ENCODE measurements at places on chromosomes 12 and 14. TPM values are rescaled to one million over a fixed set of nuclear protein-coding genes. Genes with fewer than 3 reads are reported as not detected.

DNA sequence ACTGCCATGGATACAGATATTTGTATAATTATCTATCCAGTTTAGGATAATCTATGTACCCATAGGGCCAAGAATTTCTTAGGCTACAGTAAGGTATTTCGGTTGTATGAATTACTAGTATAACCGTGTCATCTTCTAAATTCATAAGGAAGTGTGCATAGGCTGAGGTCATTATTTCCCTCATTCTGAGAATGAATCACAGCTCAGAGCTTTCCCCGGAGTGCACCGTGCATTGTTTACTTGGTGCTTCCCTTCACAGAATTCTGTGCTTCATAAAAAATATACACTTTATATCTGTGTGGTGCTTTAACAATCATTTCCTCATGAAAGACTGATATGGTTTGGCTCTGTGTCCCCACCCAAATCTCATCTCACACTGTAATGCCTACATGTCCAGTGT, 514.1 kb downstream of the ETNK1 start:
- H3K27ac ChIP-seq: no peak overlapping the region
- no peaks in the 10 kb centered on the region for H3K4me1 ChIP-seq
- no peak overlapping the region for H3K4me3 ChIP-seq

GRCh38 chr14:86604561-86604960, 1074.6 kb downstream of the FLRT2 start:
- H3K27me3 ChIP-seq: no peaks in the 10 kb centered on the region
- H3K4me1 ChIP-seq: no peaks in the 10 kb centered on the region
- no peak overlapping the region for H3K4me3 ChIP-seq
- DNase-seq: no peak

- H3K4me3 ChIP-seq: no peak overlapping the region
- no peak for DNase-seq
- H3K36me3 ChIP-seq: no peaks in the 10 kb centered on the region
- peaks cover 98% of the 10 kb centered on the region for H3K27me3 ChIP-seq
- H3K4me1 ChIP-seq: peaks cover 21% of the 10 kb centered on the region
Observed at GRCh38 chr14:94771906-94772490, 2.1 kb upstream of the GSC start.

- H3K36me3 ChIP-seq: no peaks in the 10 kb centered on the region
- H3K27ac ChIP-seq: no peak overlapping the region
- H3K4me1 ChIP-seq: peaks cover 21% of the 10 kb centered on the region
- no peak overlapping the region for H3K4me3 ChIP-seq
- no peak for DNase-seq
Observed at GRCh38 chr14:100059438-100059781, 5.8 kb upstream of the EVL start.

Gene ADAM20
- total RNA-seq: 1.2 TPM

Gene KRT71
- not detected for total RNA-seq

Gene SIX1
- total RNA-seq: 0.14 TPM

- H3K36me3 ChIP-seq: no peaks in the 10 kb centered on the region
- no peak overlapping the region for H3K4me3 ChIP-seq
- H3K4me1 ChIP-seq: no peaks in the 10 kb centered on the region
Observed at GRCh38 chr14:39230416-39231035, 3.2 kb upstream of the MIA2 start.

DNA sequence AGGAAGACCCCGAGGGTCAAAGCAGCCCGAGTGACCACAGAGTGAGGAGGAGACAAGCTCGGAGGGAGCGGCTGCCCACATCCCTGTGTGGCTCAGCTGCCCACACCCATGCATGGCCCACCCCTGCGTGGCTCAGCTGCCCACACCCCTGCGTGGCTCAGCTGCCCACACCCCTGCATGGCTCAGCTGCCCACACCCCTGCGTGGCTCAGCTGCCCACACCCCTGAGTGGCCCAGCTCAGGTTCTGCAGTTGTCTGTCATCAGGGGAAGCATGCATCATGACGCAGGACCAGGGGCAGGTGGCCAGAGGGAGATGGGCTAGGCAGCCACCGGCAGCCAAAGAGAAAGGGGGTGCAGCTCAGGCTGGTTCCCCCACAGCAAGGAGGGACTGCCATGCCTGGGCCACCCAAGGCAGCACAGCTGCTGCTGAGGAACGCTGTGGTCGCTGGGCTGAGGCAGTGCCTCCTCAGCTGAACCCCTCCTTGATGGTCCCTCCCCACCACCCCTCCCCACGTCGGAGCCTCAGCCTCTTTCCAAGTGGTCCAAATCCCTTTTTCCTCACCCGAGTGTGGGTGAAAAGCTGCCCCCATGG, 33.3 kb upstream of the NUDT14 start:
- peaks cover 46% of the 10 kb centered on the region for H3K36me3 ChIP-seq
- H3K4me3 ChIP-seq: no peak overlapping the region
- H3K4me1 ChIP-seq: no peaks in the 10 kb centered on the region
- no peak for DNase-seq

Gene DLK1
- total RNA-seq: not detected

DNA sequence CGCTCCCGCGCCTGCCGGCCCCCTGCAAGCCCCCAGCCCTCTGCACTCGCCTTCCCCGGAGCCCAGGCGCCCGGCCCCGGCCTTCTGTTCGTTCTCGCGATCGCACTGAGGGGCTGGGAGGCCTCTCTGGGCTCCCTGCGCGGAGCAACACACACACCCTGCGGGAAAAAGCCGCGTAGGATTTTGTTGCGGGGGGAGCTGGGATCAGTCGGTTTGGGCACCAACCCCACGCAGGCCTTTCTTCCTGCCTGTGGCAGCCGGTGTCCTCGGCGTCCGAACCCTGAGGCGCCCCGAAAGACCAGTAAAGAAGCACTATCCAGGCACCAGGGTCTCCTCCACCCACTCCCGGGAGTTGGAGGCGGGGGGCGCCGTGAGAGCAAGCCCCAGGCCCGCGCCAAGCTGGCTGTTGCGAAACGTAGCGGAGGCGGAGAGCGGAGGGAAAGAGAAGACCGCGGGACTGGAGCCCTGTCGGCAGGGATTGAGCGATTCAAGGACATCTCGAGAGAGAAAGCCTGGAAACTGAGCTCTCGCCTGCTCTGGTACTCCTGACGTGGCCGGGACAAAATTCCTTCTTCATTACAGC, 1.9 kb upstream of the HOXC5 start:
- H3K36me3 ChIP-seq: no peaks in the 10 kb centered on the region
- H3K4me3 ChIP-seq: peak overlapping the region; percentile 28
- no peaks in the 10 kb centered on the region for H3K4me1 ChIP-seq
- peaks cover 91% of the 10 kb centered on the region for H3K27me3 ChIP-seq

- no peaks in the 10 kb centered on the region for H3K36me3 ChIP-seq
- no peaks in the 10 kb centered on the region for H3K4me1 ChIP-seq
- H3K27ac ChIP-seq: no peak overlapping the region
- no peak for DNase-seq
- no peaks in the 10 kb centered on the region for H3K27me3 ChIP-seq
Observed at GRCh38 chr14:89660166-89660565, 243.1 kb upstream of the FOXN3 start.

DNA sequence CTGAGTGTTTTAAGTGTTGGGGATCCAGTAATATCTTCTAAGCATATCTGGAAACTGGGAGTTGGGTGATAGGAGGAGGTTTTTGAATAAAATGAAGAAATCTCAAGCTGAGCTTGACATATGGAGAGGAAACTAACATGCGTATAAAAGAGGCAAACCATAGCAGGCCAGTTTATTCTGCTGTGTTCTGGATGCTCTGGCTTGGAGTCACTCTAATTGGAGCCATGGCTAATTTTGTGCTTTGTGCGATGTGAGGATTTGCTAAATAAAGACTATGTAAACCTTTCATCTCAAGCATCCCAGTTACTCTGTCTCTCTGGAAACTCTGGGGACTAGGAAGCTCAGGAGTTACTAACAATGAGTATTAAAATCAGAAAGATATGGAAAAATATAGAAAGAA, 66.5 kb downstream of the ATF7IP start:
- no peaks in the 10 kb centered on the region for H3K4me1 ChIP-seq
- H3K36me3 ChIP-seq: peaks cover 22% of the 10 kb centered on the region
- no peak for DNase-seq
- no peaks in the 10 kb centered on the region for H3K27me3 ChIP-seq

DNA sequence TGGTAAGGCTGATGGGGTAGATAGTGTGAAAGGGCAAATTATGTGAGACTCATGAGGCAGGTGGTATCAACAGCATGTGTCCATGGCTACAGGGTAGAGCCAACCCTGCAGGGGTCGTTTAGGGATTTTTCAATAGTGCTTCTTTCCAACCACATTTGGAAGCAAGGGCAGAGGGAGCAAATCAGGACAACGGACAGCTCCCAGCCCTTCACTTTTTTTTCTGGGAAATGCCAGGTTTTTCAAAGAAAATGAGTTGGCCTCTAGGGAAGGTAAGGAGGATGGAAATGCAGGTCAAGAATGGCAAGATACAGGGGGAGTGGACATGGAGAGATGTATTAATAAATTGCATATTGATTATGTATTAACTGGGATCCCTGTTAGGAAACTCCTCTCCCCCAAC, 4.9 kb upstream of the CMA1 start:
- H3K36me3 ChIP-seq: no peaks in the 10 kb centered on the region
- no peak for DNase-seq
- H3K27me3 ChIP-seq: no peaks in the 10 kb centered on the region
- H3K27ac ChIP-seq: no peak overlapping the region
- H3K4me1 ChIP-seq: no peaks in the 10 kb centered on the region
- H3K4me3 ChIP-seq: no peak overlapping the region

GRCh38 chr12:132561427-132562156, 48.8 kb downstream of the LRCOL1 start:
- H3K27ac ChIP-seq: no peak overlapping the region
- H3K4me3 ChIP-seq: no peak overlapping the region
- no peaks in the 10 kb centered on the region for H3K27me3 ChIP-seq
- peaks cover 9% of the 10 kb centered on the region for H3K4me1 ChIP-seq
- no peak for DNase-seq

DNA sequence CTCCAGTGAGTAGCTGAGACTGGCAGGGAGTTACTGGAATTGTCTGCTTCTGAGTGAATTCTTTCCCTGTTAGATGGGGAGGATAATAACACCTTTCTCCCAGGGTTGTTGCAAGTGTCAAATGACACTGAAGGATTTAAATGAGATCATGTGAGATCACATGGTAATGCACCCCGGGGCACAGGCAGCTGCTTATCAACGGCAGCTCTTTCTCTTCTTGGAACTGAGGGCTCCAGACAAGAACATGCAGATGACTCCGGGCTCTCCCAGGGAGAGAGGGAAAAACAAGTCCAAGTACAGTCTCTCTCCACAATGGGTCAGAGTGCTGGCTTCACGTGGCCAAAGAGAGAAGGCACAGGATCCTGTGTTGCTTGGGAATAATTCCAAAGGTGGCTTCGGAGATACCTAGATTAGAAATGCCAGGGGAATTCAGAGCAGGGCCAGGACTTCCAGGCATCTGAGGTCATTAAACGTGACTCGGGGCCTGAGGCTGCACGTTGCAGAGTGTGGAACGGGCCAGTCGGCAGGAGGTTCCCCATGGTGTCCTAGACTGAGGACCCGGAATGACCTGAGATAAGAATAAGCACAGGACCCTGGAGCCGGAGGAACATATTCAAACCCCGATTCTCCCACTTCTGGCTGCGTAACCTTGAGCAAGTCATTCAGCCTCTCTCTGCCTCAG, 109.2 kb downstream of the PRMT8 start:
- no peaks in the 10 kb centered on the region for H3K36me3 ChIP-seq
- H3K27ac ChIP-seq: no peak overlapping the region

- no peaks in the 10 kb centered on the region for H3K27me3 ChIP-seq
- no peaks in the 10 kb centered on the region for H3K36me3 ChIP-seq
- H3K27ac ChIP-seq: no peak overlapping the region
- no peaks in the 10 kb centered on the region for H3K4me1 ChIP-seq
Observed at GRCh38 chr12:91091916-91092715, 19.2 kb downstream of the LUM start.

Gene DRAM1
- 162 TPM for total RNA-seq

DNA sequence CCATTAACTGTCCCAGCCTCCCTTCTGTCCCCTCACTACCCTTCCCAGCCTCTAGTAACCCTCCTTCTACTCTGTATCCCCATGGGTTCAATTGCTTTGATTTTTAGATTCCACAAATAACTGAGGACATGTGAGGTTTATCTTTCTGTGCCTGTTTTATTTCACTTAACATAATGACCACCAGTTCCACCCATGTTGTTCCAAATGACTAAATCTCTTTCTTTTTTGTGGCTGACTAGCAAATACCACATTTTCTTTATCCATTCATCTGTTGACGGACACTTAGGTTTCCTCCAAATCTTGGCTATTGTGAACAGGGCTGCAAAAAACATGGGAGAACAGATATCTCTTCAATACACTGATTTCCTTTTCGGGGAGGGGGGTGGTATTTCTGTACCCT, 65.7 kb downstream of the PRKD1 start:
- H3K27me3 ChIP-seq: no peaks in the 10 kb centered on the region
- H3K4me3 ChIP-seq: no peak overlapping the region
- no peak for DNase-seq

Gene SLC7A7
- total RNA-seq: 84.4 TPM

- H3K27me3 ChIP-seq: no peaks in the 10 kb centered on the region
- peak overlapping the region; percentile 69 for H3K4me3 ChIP-seq
- peak overlapping the region; percentile 93 for H3K27ac ChIP-seq
- peaks cover 22% of the 10 kb centered on the region for H3K4me1 ChIP-seq
- no peak for DNase-seq
Observed at GRCh38 chr12:10363914-10364814, 25.7 kb downstream of the KLRK1 start.

DNA sequence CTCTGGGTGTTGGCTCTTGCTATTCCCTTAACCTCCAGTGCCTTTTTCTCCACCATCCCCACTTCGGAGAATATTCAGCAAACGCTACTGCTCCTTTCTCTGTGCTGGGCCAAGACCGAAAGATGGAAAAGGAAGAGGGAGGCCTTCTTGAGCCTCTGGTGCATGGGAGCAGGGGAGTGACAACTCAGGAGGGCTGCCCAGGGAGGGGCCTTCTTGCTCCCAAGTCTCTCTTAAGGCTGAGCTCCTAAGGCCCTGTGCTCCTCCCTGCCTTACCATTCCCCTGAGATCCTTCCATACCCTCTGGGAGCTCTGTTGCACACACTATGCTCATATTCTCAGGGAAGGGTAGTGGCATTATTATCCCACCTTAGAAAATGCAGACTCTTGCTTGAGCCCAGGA, 34.9 kb downstream of the SH2B3 start:
- peaks cover 33% of the 10 kb centered on the region for H3K36me3 ChIP-seq
- peak overlapping the region; percentile 39 for H3K27ac ChIP-seq
- H3K27me3 ChIP-seq: no peaks in the 10 kb centered on the region
- peaks cover 96% of the 10 kb centered on the region for H3K4me1 ChIP-seq

Gene OTUB2
- 1.0 TPM for total RNA-seq

Gene TAS2R14
- total RNA-seq: 2.5 TPM

- H3K4me1 ChIP-seq: no peaks in the 10 kb centered on the region
- no peaks in the 10 kb centered on the region for H3K27me3 ChIP-seq
- no peak overlapping the region for H3K4me3 ChIP-seq
- DNase-seq: no peak
- no peaks in the 10 kb centered on the region for H3K36me3 ChIP-seq
Observed at GRCh38 chr12:126051611-126052107, 986.4 kb downstream of the AACS start.

DNA sequence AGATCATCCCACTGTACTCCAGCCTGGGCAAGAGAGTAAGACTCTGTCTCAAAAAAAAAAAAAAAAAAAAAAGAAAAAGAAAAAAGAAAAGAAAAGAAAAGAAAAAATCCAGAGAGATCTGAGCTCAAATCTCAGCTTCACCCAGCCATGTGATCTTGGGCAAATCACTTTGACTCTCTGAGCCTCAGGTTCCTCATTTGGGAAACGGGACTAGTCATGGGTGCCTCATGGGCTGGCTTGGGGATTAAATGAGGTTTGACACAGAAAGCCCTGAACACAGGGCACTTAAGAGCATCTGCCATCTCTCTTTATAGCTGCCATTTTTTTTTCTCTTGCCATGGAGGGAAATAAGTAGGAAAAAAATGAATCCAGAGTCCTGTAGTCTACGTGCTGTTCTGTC, 86.2 kb upstream of the MYL2 start:
- no peak for DNase-seq
- H3K4me3 ChIP-seq: no peak overlapping the region
- no peak overlapping the region for H3K27ac ChIP-seq
- H3K27me3 ChIP-seq: peaks cover 22% of the 10 kb centered on the region
- H3K36me3 ChIP-seq: no peaks in the 10 kb centered on the region

Measured in upper lobe of right lung (tissue), 1 donor.